ENCODE measurements at places on chromosomes 12 and 14.

- DNase-seq, result no peak
Observed at GRCh38 chr12:25041006-25041741, 92.3 kb upstream of the BCAT1 start.

- no peak for DNase-seq
Observed at GRCh38 chr12:128970110-128970509, 116.8 kb downstream of the GLT1D1 start.

GRCh38 chr12:26651566-26652188 is 181.3 kb downstream of the ITPR2 start:
- DNase-seq, result no peak

GRCh38 chr14:49249022-49249421 is 337.2 kb downstream of the RPS29 start:
- DNase-seq, result no peak

DNA sequence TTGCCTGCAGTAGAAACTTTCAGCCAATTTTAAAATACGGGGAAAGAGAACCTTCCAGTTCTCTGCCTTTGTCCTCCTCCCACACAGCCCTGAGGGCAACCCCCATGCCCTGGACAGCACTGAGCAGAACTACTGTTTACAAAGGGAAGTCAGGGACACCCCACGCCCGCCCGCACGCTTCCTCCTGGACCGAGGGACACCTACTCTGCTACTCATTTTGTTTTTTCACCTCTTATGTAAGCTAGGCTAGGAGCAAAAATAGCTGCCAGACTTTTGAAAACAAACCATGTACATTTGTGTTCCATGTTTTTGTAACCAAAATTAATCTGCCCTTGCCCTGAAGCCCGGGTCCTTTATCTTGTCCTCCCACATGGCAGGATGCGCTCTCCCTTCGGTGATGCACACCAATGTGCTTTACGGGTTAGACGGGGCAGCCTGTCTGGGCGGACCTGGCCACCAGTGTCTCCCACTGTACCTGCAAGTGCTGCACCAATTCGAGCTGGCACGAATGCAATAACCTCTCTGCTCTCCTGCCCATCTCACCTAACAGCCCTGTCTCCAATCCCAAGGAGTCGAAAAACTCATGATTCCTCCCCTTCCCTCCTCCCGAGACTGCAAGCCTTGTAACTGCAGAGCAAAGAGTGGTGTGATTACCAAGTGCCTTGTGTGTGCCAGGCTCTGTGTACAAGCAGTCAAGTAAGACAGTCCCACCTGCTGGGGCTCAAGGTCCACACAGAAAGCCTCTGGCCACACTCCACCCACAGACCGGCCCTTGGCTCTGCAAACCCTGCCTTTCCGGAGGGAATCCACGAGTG is 85.2 kb downstream of the CCDC88C start:
- no peak for DNase-seq

Measured in stimulated activated CD8-positive, alpha-beta memory T cell treated with anti-CD3 and anti-CD28 coated beads, Interleukin-4, amount 100 ng/mL, for 1 hour (primary cell).